NCI-H510A (cell line): ENCODE measurements at places on chromosomes 5 and 9.
A peak's percentile ranks its signal among the peaks of the same experiment; 100 is the strongest.

DNA sequence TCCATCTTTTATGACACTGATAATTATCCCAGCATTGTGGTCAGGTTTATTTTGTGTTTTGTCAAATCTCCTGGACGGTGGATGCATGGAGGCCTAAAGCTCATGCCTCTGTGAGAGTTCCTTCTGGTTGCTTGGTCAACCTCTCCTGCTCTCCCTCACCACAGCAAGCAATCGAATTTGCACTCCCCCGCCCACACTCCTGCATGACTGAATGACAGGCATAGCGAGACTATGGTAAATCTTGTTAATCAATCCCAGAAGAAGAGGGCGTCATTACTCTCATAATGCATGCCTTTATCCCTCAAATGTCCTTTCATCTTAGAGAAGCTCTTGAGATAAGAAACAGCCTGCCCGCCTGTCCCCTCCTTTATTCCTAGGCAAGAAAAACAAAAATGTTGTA is 1215.0 kb upstream of the CDH9 start:
- no peak for DNase-seq

GRCh38 chr5:127587246-127587917 is 61.5 kb upstream of the CTXN3 start:
- no peak for DNase-seq

DNA sequence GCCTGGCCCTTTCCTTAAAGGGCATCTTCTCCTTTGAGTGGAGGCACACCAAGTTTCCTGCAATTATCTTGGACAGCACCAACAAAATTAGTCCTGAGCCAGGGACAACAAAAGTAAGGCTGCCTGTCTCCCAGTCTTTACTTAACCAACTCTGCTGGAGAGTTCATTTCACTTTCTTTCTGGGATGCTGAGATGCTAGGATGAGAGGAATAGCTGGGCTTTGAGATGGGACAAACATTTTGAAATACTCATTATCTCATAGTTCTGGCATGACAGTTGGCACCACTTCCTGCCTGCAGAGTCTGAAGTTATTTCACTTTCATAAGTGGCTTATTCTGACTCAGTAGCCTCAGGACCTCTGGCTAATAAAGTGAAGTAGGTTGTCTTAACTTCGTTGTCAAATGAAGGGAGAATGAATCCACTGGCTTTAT is 157.0 kb downstream of the C9orf152 start:
- no peak for DNase-seq

DNA sequence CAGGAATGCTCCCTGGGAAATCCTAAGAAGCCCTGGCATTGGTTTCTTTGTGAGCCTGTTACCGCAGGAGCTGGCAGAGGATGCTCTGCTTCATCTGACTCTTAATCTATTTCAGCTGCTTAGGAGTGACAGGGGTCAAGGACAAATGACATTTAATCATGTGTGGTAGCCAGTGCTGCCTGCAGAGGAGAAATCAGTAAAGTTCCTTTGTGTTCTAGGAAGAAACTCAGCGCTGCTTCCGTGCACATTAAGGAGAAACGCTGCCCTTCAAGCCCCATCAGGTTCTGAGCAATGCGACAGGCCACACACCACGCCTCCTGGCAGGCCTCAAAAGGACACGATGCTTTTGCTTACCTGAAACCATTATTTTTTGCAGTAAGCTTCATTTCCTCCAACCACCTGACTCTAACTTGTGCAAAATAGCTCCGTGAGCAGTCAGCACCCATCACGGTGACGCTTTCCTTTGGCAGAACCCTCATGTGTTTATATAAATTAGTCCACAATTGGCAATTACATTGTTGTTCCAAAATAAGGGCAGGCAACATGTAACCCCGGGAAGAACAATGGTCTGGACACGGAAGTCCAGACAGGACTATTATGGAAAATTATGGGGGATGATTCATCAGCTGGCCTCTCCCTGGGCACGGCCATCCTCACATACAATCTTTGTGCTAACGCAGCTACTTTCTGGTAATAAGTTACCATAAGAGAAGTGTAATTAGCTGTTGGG is 387.9 kb upstream of the DAP start:
- no peak for DNase-seq

DNA sequence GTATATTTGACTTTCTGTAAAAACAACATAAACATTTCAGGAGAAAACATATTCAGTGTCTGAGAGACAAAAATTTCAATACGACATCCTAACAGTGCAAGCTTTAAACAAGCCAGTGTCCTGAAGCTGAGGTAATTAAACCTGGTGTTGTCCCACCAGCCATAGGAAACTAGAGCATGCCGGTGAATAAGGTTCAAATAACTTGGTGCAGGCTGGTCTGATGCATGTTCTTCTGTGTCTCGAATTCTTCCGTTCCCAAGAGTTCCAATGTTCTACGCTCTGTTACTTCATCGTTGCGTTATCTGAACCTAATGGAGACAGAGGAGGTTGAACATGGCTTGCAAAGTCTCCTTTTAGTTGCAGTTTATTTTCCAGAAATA is 48.9 kb downstream of the ADAMTS16 start:
- no peak for DNase-seq

DNA sequence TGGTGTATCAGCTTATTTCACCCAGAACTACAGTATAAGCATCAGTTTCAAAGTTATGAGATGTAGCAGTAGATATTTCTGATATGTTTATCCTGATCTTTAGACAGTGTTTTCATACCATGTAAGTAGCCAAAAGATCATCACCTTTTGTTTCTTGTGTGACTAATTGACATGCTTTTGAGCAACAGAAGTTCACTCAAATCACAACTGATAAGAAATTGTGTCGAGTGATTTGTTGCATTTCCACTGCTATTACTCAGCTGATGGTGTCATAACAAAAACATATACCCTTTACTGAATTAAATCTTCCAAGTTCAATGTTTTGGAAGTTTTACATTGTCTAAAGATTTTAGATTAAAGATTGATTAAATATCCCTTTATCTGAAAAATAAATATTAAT is 324.5 kb downstream of the TUSC1 start:
- DNase-seq, result no peak

DNA sequence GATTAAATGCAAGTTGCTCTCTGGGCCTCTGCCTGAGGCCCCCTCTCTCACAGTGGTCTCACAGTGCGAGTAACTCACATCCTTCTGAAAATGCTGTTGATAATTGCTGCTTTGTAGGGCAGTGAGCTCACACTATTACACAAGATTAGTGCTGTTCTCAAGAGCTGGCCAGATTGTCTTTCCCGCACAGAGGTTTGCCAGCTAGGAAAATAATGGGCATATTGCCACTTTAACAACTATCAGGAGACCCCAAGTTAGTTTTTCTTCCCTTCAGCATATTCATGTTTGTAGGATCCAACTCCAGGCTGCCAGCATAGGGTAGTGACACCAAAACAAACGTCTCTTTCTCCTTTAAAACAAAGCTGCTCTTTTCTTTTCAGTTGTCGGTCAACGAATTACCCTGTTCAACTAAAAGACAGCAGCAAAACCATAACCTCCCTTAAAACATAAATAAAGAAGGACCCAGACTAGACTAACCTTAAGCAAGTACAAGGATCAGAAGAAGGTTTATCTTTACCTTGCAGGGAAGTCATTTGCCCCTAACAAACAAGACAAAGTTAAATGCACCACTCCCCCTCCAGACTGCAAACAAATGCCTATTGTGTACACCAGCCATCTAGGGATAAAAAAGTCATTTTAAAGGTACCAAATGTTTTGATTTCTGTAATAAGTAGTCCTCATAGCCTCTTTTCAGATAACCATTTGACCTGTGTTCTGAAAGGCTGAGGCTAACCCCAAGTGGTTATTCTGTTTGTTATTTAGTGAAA is 91.4 kb downstream of the VCAN start:
- DNase-seq, result no peak

DNA sequence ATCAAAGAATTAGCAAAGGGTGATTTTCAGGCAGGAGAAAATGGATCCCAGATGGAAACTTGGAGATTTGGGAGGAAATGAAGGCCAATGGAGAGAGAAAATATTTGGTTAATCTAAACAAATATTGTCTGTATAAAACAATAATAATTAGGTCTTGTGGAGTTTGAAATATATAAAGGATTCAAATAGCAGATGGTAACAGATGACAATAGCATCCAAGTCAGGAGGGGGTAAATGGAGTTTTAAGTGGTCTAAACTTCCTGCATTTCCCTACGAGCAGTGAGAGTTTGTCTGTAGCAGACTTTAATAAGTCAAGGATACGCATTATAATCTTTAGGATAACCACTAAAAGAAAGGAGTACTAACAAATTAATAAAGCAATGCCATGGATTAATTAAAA is 49.0 kb upstream of the GGTA1 start:
- DNase-seq, result no peak

- no peak for DNase-seq
Measured at GRCh38 chr5:89721931-89722330, 687.6 kb downstream of the CETN3 start.

DNA sequence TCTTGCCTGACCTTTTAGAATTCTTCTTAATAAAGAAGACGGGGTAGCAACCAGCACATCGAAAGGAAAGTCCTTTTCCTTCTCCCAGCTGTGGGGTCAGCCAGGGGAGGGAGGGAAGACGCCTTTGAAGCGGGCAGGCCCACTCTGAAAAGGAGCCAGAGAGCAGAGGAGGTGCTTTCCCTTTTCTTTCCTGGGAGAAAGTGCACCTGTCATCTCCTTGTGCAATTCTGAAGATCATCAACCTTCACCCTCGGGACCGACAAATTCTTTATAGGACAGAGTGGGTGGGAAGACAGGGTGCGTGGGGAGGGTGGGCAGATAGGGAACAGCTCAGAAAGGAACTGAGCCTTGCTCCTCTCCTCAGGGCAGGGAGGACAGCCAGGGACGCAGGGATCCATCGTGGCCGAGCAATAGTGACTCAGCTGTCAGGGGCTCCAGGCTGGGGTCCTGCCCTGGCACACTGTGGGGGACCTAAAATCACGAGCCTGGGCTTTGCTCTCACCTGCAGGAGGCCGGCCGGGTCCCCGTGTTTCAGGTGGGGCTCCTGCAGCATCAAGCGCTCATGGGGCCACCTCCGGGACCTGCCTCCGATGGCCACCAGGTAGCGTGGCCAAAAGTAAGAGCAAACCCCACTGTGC is 141.0 kb downstream of the OLFM1 start:
- DNase-seq, result no peak

GRCh38 chr9:132409828-132410528 is at the start of gene CFAP77:
Gene CFAP77, plus strand, starts transcription at chr9:132410211. Its CDS starts 61 bp downstream, at chr9:132410272.
- no peak for DNase-seq

DNA sequence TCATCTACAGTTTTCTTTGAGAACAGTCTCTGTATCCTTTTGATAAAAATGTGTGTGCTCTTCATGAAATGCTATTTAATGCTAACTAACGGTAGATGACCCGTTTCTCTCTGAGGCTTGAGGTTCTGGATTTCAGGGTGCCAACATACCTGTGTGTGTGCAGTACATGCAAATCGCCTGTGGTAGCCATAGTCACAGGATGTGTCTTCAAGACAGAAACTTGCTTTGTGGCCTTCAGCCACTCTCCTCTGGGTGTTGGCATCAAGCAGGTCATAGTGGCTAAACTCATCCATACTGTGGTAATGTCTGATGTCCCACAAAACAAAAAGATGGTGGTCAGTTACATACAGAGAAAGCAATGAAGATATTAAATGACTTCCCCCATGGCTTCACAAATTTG is 4.2 kb downstream of the LOX start:
- DNase-seq, result no peak

GRCh38 chr5:51201024-51201423 is 182.2 kb upstream of the ISL1 start:
- DNase-seq, result peak; percentile 7

DNA sequence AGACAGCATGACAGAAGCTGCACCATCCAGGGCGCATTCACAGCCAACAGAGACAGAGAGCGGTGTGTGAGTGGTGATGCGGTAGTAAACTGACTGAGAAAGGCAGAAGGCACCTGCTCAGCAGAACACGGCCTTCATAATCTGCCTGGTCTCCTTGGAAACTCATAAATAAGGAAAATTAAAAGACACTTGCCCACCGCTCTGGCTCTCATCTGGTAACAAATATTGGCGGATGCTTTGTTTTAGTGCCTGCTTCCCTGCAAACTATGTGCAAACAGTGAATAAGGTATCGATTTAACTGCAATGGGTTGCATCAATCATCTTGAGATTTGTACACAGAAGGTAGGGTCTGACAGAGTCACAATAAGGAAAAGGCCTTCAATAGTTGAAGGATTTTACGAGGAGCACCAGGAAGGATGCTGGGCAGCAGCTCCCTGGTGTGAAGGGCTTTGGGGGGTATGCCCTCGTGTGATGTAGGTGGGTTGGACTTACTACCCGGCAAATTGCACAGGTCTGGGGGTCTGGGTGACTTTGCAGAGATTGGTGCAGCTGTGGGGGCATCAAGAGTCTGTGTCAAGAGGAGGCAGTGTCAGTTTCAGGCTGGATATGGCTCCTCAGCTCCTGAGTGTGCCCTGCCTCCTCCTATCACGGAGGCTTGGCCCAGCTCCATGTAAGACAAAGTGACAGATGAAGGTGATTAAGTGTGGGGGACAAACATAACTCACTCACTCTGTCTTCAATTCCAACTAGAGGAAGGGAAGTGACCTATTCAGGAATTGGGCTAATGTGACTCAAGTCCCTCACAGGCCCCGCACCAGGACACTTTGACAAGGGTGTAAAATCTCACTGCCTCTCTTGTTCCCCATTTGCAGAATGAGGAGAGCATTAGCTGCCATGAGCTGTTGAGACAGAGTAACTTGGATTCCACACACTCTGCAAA is 166.7 kb downstream of the ICE1 start:
- no peak for DNase-seq

DNA sequence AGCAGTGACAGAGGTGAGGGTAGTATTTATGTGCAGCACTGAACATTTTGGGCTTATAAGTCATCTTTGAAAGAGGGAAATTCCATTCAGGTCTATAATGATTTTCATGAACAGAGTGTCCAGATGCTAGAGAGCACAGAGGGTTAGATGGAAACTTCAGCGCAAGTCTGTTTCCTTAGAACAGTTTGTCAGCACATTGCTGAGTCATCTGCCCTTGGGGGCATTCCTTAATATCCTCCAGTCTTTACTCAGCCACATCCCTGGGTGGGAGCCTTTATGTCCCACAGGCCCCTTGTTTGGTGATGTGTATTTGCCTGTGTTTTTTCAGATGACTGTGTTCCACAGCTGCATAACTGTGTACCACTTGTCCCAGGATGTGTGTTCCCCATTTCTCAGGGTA is 138.5 kb upstream of the S1PR3 start:
- no peak for DNase-seq

DNA sequence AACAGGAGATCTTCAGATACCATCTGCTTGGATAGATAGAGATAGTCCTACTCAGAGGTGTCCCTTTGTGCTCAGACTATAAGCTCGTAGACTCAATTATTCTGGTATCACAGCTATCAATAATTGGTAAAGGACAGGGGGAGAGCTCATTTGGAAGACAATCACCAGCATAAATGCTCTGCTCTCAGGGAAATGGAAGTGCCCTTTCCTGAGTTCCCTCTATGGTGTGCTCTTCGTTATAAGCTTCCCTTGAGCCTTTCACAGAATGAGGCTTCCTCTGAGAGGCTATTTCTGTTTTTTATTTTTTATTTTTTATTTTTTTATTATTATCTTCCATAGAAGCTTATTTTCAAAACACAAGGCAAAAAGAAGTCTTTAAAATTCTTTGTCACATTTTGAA is 1155.7 kb upstream of the DMAC1 start:
- no peak for DNase-seq
